ENCODE measurements at places on chromosomes 3 and 15. TPM values are rescaled to one million over a fixed set of nuclear protein-coding genes. Genes with fewer than 3 reads are reported as not detected.

ASB7 gene
- total RNA-seq: 23.3 TPM

ALS2CL gene
- 1.9 TPM for total RNA-seq

CORO2B gene
- not detected for total RNA-seq

ANKRD34C gene
- total RNA-seq: not detected

RHCG gene
- total RNA-seq: not detected

CEMIP gene
- total RNA-seq: 0.12 TPM

RLBP1 gene
- total RNA-seq: not detected
